ENCODE measurements at places on chromosomes 5 and 9. TPM values are rescaled to one million over a fixed set of nuclear protein-coding genes. Genes with fewer than 3 reads are reported as not detected.

The ESM1 gene
- 0.73 TPM for total RNA-seq

The SLC27A6 gene
- total RNA-seq, result 0.97 TPM

The ELAVL2 gene
- total RNA-seq, result under 0.01 TPM

The SHISAL2B gene
- total RNA-seq, result not detected

The SPINK13 gene
- not detected for total RNA-seq

The TXN gene
- total RNA-seq, result 177 TPM

The MARCOL gene
- total RNA-seq, result not detected

The DAB2 gene
- total RNA-seq, result 520 TPM

The TMOD1 gene
- total RNA-seq, result not detected

The KCNMB1 gene
- under 0.01 TPM for total RNA-seq

The CCDC192 gene
- total RNA-seq, result not detected

The SLIT3 gene
- total RNA-seq, result 112 TPM

The LCN15 gene
- not detected for total RNA-seq

The IFNB1 gene
- not detected for total RNA-seq

The OGN gene
- total RNA-seq, result 2.1 TPM

The LRRC19 gene
- total RNA-seq, result not detected

The NOTCH1 gene
- 8.4 TPM for total RNA-seq

The DMXL1 gene
- total RNA-seq, result 72.5 TPM

The STK32A gene
- 6.3 TPM for total RNA-seq

The ANKRD33B gene
- 7.0 TPM for total RNA-seq

The KLHL3 gene
- total RNA-seq, result 0.73 TPM

The SH3TC2 gene
- total RNA-seq, result 1.5 TPM

The ANGPTL2 gene
- total RNA-seq, result 93.9 TPM
